Keratinocyte (primary cell): ENCODE measurements at places on chromosomes 5 and 9. TPM values are rescaled to one million over a fixed set of nuclear protein-coding genes. Genes with fewer than 3 reads are reported as not detected.

GRCh38 chr5:142375944-142376411, 51.2 kb upstream of the SPRY4 start:
- no peak for DNase-seq

DNA sequence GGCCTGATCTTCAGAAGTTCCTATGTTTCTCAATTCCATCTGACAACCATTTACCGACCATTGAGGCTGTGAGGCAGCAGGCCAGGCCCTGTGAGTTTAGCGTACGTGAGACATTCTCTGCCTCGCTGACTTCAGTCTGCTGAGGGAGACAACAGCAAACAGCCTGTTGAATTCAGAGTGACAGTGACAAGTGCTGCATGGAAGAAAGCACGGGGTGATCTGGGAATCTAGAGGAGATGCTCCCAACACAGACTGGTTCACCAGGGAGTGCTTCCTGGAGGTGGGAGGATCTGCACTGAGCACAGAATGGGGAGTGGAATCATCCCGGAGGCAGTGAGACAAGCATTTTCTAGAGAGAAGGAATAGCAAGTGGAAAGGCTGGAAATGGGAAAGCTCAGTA, 10.0 kb upstream of the DDX41 start:
- DNase-seq, result no peak

DNA sequence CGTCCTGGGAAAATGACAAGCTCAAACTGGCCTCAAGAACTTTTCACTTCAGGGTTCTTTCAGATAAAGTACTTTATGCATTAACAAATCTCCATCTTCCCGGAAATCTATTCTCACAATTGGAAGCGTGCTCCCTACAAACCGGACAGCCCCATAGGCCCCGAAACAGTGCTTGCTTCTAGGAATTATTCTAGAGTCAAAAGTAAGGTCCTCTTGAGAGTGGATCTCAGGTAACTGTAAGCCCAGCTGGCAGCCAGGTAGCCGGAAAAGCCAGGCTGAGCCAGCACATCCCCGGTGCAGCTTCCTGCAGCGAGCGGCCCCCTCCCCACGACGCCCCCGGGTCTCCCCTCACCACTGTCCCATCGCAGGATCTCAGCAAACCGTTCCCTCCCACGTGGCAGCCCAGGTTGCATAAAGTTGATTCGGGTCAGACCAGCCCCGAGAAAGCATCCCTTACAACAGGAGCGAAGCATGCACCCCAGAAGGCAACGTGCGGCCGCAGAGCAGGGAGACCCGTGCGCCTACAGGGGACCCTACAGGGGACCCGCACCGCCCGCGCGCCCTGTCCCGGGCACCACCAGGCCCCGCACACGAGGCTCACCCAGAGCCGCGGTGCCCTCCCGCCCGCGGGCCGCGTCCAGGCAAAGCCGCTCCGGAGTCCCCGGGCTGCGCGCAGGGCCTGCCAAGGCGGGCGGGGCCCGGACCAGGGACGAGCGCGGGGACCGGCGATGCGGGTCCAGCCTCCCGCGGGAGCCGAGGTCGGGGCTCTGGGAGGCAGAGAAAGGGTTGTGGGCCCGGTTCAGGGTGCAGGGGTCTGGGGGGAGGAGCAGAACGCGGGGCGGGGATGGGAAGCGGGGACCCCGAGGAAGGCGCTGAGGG, 920 bp downstream of the LPCAT1 start:
- no peak for DNase-seq

The DNAH5 gene
- 0.49 to 0.73 TPM (median 0.67 TPM) in 3 replicates for polyA plus RNA-seq

DNA sequence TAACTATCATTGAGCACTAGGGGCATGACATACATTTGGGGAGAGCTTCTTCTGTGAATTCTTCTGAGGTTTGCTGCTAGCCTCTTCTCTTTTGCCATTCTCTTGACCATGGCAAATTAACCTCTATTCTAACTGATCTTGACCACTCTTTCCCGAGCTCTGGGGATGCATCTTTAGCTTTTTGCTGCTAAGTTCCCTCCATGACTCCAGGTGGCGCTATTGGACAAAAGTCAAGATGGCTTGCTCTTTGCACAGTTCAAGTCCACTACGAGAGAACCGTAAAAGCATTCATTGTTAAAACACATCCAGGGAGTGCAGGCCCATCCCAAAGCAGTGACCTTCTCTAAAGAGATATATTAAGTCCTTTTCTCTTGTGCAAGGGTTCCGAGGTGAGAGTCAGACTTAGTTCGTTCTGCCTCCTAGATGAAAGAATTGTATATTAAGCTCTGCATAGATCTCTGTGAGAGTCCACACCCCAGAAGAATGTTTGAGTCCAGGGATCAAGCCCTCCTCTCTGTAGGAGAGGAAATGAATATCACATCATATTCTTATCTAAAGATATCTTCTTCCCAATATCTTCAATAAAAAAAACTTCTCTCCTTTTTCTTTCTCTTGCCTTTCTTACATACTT, 1152.9 kb upstream of the CDH6 start:
- DNase-seq, result no peak

GRCh38 chr5:158619083-158619788, 480.5 kb downstream of the EBF1 start:
- DNase-seq, result no peak
